ENCODE measurements at places on chromosomes 6 and 20.

DNA sequence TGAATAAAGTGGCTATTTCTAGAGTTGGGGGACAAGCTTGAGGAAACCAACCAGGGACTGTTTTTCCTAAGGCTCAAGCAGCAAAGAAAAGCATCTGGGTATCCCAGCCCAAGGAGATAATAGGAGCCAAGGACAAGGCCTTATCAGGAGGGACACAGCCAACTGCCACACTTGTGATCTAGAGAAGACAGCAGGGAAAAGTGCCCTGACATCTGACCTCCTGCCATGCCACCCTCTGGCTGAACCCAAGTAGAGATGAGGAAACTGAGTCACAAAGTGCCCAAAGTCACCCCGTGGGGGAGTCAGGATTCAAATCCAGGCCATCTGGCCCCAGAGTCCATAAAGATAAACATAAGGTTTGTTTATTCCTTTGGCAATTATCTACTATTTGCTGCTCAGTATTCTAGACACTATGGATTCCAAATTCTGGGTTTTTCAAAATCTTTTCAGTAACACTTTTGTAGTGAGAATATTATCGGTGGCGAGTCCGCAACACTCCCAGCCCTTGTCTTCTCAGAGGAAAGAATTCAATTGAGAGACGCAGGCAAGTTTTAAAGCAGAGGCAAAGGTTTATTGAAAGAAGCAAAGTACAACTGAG is 3.5 kb upstream of the LBP start:
- no peak for DNase-seq

- DNase-seq, result no peak
These were observed 19.9 kb downstream of the ADGRF1 start for GRCh38 chr6:47022191-47022590.

- no peak for DNase-seq
These were observed 60.8 kb downstream of the PRDM1 start for GRCh38 chr6:106146852-106147351.

DNA sequence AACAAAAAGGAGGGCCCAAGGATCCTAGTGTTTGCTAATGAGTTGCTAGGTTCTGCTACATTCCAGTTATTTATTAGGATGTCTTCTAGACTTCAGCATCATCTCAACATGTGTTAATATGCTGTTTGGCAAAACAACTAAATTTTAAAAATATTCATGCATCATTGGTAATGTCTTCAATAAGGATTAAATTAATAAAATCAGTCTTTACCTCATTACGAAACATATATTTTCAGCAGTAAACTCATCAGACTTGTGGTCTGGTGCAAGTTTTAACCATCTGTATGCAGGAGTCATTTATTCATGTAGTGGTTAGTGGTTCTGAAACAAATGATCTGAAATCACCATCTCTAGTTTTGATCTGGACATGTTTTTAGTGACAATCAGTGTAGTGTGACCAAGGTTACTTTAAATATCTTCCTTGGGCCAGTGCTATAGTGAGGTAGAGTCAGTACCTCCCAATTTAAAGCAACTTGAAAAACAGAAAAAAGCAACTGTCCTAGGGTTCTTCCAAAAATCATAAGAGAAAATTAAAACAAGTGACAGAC is 85.0 kb upstream of the KCNK16 start:
- DNase-seq, result no peak

DNA sequence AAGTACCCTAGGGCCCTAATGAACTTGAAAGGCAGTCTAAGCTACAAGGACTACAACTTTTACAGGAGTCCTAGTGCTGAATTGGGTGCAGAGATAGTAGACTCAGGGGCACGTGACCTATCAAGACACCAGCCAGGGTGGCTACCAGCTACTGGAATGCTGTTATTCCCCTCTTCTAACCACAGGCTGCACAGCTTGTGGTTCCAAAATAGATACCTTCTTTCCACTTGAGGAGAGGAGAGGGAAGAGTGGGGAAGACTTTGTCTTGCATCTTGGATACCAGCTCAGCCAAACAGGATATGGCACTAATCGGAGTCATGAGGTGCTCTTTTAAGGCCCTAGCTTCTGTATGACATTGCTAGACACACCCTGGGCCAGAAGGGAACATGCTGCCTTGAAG is 60.0 kb upstream of the MTRF1L start:
- DNase-seq, result no peak

DNA sequence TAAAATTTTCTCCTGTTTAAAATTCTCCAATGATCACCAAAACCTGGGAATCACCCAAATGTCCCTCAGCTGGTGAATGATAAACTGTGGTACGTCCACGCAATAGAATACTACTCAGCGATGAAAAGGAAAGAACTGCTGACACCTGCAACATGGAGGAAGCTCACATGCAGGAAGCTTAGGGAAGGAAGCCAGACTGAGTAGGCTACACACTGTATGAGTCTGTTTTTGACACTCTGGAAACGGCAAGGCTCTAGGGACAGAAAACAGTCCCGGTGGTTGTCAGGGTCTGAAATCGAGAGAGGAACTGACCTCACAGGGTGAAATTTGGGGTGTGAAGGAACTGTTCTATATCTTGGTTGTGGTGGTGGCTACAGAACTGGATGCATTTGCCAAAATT is 25.2 kb upstream of the TLDC2 start:
- DNase-seq, result no peak

- no peak for DNase-seq
These were observed 46.0 kb downstream of the PLCG1 start for GRCh38 chr20:41183391-41183790.

- DNase-seq, result no peak
These were observed 179.8 kb downstream of the TASP1 start for GRCh38 chr20:13458860-13459451.

DNA sequence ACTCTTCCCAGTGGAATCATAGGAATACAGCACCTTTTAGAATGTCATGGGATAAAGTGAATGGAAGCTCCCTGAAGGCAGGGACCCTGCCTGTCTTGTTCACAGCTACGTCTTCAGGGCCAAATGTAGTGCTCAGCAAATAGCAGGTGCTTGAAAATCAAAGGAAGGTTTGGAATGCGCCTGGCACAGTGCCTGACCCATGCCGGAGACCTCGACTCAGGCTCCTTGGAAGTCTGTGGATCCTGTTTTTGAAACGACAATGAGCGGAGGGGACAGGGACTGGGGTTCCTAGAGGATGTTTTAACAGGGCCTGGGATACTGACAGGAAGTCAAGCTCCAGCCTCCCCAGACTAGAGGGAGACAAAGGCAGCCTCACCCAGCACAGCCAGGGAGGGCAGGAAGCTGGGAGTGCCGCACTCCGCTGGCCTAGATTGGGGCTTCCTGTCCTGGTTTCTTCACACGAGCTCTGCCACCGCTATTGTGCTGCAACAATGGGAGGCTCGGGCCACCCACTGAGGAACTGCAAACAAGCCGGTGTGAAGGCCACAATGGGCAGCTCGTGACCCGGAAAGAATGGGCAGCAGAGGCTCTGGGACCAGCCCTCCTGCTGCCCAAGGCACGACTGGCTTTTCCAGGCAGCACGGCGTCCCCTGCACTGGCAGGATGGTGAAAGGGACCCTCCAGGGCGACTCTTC is 76.7 kb downstream of the PREX1 start:
- DNase-seq, result no peak

DNA sequence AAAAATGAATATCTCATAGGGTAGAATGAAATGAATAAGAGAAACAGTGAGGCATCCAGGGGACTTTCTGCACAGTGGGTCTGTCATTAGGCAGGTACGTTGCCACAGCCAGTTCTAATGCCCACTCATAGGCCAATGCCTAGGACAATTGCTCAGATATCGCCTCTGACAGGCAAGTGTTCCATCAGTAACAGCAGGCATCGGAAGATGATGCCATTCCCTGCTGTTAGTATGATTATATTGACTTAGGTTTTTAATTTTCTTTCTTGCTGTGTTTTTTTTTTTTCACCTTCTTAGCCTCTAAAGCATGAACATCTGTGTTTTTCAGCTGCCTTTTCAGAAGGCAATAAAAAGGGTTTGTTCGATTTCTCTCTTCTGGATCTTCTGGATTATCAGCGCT is 90.7 kb downstream of the PRL start:
- DNase-seq, result no peak

- DNase-seq, result no peak
These were observed 10.4 kb downstream of the E2F3 start for GRCh38 chr6:20411953-20412681.

DNA sequence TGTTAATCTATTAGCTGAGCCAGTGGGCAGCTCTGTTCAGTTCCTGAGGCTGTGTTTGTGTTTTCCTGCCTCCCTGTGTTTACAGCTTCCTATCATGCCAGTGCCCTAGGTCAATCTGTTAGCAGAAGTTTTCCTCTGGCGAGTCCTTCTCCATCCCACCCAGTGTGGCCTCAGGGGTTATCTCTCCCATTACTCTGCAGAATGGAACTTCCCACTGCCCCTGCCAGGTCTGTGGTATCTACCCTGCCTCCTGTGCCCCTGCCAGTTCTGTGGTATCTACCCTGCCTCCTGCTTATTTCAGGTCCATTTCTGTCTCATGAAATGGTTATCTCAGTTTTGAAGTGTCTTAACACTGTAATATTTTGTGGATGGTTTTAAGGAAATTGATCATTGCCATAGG is 63.1 kb downstream of the SLX4IP start:
- DNase-seq, result no peak

GRCh38 chr20:40702504-40702903 is 13.5 kb upstream of the MAFB start:
- DNase-seq, result no peak

DNA sequence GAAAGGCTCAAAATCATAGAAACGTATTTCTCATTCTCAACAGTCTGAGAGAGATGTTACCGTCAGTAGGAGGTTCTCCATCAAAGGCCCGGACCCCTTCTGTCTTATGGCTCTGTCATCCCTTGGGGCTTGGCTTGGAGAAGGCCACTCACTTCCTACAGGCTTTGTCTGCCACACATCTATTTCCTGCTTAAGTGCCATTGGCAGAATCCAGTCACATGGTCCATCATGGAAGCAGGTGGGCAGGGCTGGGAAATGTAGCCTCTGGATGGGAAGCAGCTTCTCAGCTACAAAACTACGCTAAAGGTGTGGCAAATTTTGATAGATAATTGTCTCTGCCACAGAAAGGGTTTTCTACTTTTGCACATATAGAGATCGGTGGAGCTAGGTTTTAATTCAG is 12.6 kb upstream of the ZFP64 start:
- DNase-seq, result no peak

DNA sequence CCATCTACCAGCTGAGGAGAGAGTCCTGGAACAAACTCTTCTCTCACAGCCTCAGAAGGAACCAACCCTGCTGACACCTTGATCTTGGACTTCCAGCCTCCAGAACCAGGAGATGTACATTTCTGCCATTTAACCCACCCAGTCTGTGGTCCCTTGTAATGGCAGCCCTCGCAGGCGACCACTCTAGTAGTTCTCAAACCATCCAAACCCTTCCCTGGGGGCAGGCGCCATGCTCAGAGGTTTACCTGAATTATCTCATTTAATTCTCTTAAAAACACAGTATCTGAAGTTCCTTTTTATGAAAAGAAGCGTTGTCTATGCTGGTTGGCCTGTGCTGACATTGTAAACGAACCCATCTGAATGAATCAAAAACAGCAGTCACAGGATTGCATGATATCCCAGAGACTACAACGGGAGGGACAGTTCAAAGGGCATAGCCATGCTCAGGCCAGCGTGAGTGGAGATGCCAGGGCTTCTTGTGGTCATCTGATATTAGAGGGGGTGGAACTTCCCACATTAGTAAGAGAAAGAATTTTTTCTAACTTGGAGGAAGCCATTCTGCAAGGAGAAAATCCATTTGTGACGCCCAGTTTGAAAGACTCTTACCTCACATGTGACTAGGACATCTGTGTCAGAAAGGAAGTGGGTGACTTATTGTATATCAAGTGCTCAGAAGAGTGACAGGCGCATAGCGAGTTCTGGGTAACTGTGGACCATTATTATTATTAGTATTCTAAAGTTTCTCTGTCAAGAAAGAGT is 17.2 kb upstream of the TAGAP start:
- no peak for DNase-seq

- DNase-seq, result no peak
These were observed 89.4 kb downstream of the PDE10A start for GRCh38 chr6:165573671-165574070.

- peak; percentile 48 for DNase-seq
These were observed 25.0 kb downstream of the CYB5R4 start for GRCh38 chr6:83884523-83884922.

GRCh38 chr6:17986656-17987446 is 584 bp downstream of the KIF13A start:
- no peak for DNase-seq

- DNase-seq, result no peak
These were observed 63.4 kb downstream of the DST start for GRCh38 chr6:56579155-56579851.

DNA sequence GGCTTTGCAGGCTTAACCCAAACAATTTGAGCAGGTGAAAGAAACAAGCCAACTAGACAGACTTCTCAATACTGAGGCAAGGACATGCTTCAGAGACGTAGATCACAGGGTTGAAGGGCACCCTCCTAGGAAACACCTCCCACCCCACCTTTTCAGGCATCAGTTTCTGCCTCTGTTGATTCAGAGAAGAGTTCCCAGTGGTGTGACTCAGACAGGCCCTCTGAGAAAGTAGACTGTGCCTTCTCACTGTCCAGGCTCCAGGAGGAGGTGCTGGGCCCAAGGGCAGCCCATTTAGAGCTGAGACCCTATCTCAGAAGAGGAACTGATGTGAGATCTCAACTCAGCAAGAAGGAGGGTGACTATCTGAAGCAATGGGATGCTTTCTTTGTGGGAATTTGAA is 108.1 kb downstream of the FAM50B start:
- DNase-seq, result no peak

GRCh38 chr6:163164175-163164900 is 250.2 kb upstream of the QKI start:
- DNase-seq, result no peak

DNA sequence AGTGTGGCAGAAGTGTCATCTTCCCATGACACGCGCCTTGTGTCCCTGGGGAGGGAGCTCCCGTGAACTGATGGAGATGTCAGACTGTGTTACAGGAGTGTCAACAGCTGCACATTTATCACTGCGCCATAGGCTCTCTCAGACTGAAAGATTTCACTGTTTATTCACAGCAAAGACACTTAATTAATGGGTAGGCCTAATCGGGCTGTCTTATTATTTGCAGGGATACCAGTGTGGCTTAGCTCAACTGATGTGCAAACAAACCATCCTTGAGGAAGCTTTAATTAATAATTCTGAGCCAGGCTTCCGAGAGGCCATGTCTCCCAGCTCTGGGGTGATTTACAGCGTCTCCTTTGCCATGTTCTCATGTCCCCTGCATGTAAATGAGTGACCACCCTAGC is 771.0 kb downstream of the QKI start:
- no peak for DNase-seq

DNA sequence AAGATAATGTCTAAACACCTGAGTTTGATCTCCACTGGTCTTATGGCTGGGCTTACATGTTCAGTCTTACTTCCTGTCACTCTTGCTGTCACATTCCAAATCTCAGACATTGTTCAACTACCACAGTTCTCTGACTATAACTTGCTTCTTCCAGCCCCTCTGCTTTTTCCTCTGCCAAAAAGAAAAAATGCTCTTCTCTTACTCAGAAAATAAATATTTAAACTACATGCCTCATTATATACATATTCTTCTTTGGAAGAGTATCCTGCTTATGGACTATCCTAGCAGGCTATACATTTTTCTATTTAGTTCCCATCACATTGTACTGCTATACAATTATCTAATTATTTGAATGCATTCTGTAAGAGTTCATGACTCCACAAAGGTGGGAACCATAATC is 175.4 kb downstream of the TBC1D32 start:
- DNase-seq, result no peak

Measured in stimulated activated naive CD4-positive, alpha-beta T cell (primary cell).